Activated CD4-positive, alpha-beta T cell treated with anti-CD3 and anti-CD28 coated beads for 36 hours (primary cell): ENCODE measurements at places on chromosomes 1 and 21. TPM values are rescaled to one million over a fixed set of nuclear protein-coding genes. Genes with fewer than 3 reads are reported as not detected.

Gene TNNI3K
- total RNA-seq = 0.59 TPM

Gene POLR3C
- total RNA-seq = 34.2 TPM

Gene FCGR3A
- not detected for total RNA-seq

Gene S100A5
- 3.4 TPM for total RNA-seq

Gene ZNF683
- not detected for total RNA-seq

Gene IRF6
- total RNA-seq = 0.14 TPM

Gene LRRC53
- total RNA-seq = not detected

Gene C1orf87
- total RNA-seq = not detected

Gene OR2T33
- total RNA-seq = not detected

Gene ILDR2
- 9.1 TPM for total RNA-seq

Gene KRTAP7-1
- not detected for total RNA-seq

Gene FCRL1
- not detected for total RNA-seq

Gene PPIAL4G
- total RNA-seq = 0.07 TPM
